GM23338 (cell line): ENCODE measurements at places on chromosomes 16 and 17.

DNA sequence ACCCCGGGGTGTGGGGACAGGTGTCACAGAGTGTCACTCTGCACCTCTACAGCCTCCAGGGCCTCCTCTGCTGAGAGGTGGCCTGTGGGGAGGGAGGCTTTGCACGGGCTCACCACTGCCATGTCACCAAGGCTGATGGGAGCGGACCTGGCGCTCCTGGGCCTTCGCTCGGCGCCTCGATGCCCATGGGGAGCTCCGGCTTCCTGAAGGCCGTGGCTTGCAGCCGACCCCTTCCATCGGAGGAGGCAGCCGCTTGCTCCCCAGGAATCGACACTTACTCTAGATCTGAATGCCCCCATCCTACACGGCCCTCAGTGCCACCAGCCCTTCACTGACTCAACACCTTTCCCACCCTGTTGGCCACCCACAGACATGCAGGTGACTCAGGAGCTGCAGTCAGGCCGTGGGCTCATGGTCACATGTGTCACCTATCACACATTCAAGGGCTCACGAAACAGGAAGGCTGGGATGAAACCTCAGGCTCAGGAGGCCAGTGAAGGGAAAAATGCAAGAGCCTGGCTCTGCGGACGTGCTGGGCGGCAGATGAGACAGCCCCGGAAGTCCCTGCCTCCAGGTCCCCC, 11.9 kb downstream of the LGALS3BP start:
- no peak for DNase-seq

- DNase-seq: no peak
Measured at GRCh38 chr16:69465083-69465721, 40.8 kb downstream of the CYB5B start.

GRCh38 chr17:73393962-73394361, 82.2 kb upstream of the CDC42EP4 start:
- peak; percentile 45 for DNase-seq

GRCh38 chr16:6602405-6602804, 730.2 kb upstream of the RBFOX1 start:
- DNase-seq: no peak

GRCh38 chr17:39173080-39173479, 7.1 kb upstream of the ARL5C start:
- DNase-seq: no peak

- DNase-seq: peak; percentile 75
Measured at GRCh38 chr16:15650698-15651171, 690 bp downstream of the NDE1 start.

GRCh38 chr17:15262291-15263205, 2.6 kb downstream of the PMP22 start:
- DNase-seq: peak; percentile 69

DNA sequence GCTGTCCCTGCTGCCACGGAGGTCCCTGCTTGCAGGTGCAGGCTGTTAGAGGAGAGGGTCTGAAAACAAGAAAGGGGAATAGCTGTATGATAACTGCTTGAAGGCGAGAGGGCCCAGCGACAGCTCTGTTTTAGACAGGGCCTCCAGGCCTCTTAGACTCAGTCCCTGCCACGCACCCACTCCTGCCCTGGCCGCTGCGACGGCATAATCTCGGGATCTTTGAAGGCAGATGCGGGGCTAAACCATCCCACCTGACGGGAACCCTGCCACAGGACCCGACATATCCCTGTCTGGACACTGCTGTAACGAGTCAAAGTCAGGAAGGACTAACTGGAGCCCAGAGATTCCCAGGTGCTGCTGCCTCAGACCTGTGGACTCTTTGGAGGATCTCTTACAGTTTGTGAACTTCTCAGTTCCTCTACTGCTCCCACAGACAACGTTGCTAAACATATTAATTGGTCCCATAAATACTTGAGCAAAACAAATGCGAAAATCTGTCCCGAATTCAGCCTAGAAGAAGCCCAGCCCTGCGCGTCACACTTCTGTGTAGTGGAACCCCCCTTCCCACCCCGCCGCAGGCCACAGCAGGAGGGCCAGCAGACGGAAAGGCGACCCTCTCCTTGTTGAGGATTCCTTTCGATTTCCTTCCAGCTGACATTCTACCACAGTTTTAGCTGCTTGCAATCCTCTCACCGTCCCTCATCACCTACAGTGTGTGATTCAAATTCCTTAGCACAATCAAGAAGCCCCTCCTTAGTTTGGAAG, 998 bp upstream of the TMEM11 start:
- DNase-seq: peak; percentile 73

GRCh38 chr16:87741700-87742415, 23.9 kb downstream of the KLHDC4 start:
- no peak for DNase-seq

DNA sequence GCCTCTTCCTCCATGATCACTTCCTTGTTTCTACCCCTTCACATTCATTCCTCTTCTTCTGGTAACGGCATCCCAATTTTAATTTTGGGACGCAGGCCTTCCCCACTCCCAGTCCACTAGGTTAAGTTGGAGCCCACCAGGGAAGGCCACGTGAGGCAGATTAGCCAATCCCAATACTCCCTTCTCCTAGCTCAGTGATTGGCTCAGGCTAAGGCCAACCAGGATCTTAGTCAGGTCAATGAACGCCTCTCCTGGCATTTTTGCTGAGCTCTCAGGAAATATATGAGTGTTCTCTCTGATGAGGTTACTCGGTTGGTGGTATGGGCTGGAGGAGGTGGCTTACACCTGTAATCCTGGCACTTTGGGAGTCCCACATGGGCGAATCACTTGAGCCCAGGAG, 15.4 kb downstream of the SEZ6L2 start:
- DNase-seq: no peak

DNA sequence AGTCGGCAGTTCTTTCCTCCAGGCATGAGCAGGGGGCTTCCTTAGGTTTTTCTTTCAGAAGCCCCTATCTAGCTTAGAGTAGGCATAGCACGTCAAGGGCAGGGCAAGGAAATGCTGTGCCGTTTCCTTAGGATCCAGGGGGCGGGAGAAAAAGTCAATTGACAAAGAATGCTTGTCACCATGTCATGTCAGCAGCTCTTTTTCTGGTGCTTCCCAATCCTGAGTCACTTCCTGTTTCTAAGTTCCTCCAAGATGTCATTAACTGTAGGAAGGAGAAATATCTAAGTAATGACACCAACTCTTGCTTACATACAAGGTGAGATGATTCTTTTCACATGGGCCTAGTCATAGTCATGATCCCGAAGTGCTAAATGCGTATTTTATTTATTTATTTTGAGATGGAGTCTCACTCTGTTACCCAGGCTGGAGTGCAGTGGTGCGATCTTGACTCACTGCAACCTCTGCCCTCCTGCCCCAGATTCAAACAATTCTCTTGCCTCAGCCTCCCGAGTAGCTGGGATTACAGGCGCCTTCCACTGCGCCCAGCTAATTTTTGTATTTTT, 35.2 kb downstream of the GJC1 start:
- DNase-seq: no peak

- DNase-seq: no peak
Measured at GRCh38 chr17:12590417-12590816, 75.3 kb upstream of the MYOCD start.

- DNase-seq: peak; percentile 51
Measured at GRCh38 chr17:352421-353212, at the start of gene RPH3AL. Gene RPH3AL (minus strand): TSS chr17:352807. CDS start chr17:327543, 25,264 bp downstream.

GRCh38 chr17:8003594-8004181, 1.3 kb downstream of the GUCY2D start:
- DNase-seq: peak; percentile 46

DNA sequence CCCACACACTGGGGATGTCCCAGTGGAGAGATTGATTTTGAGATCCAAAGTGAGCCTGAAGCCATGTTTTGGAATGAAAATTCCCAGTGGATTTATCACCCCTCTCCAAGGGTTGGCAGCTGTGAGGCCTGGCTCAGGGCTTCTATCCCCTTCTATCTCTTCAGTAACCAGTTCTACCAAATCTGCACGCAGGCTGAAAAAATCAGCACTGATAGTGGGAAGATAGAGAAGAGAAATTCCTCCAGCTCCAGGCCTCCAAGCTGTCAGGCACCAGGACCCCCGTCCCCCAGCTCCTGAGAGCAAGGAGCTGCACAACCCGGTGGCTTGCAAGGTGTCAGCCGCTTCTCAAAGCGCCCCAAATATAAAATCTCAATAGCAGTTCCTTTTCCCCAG, 1.0 kb downstream of the FLOT2 start:
- no peak for DNase-seq

GRCh38 chr17:44572801-44573200, 15.5 kb downstream of the FZD2 start:
- DNase-seq: no peak
